ENCODE measurements at places on chromosomes 7 and 10.
A peak's percentile ranks its signal among the peaks of the same experiment; 100 is the strongest.

DNA sequence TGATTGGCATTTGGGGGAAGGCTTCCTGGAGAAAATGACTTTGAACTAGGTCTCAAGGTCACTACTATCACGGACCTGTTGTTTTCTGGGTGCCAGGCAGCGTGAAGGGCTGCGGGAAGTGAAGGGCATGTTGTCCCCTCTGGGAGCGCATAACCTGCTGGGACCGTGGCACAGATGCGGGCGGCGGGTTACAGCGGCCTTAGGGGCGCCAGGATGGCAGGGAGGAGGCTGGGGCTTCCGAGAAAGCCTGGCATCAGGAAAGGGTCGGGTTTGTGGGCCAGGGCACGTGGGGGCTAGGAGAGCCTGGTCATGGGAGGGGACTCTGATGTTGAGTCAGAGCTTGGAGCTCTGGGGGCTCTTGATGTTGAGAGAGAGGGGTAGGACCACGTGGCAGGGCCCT, 6.1 kb downstream of the SLC4A2 start:
- no peak for DNase-seq

DNA sequence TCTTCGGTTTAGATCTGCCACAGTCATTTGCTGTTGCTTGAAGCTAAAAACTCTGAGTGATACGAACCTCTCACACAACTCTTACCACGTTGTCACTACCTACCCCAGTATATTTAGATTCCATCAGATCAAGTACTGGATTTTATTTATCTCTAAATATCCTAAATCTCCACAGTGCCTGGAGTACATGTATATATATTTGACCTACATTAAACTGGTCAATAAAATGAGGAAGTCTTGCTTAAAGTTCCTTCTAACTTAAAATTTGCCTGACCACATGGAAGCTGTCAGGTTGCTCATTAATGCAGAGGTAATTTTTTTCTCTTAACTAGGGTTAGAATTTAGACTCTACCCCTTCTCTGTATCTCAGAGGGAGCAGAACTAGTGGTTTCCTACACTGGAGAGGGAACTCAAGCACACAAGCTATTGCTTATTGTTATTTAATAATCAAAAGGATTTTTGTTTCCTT, 3.1 kb upstream of the MACC1 start:
- no peak for DNase-seq

DNA sequence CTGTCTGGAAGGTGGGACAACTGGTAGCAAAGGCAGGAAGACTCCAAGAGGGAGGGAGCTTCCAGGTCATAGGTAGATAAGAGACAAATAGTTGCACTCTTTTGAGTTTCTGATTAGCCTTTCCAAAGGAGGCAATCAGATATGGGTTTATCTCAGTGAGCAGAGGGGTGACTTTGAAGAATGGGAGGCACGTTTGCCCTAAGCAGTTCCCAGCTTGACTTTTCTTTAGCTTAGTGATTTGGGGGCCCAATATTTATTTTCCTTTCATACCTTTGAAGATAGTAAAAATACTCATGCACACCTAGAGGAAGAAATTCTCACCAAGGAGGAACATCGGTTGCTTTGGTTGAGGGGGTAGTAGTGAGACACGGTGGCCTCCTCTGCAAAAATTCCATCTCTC, 212.1 kb upstream of the SVIL start:
- no peak for DNase-seq

DNA sequence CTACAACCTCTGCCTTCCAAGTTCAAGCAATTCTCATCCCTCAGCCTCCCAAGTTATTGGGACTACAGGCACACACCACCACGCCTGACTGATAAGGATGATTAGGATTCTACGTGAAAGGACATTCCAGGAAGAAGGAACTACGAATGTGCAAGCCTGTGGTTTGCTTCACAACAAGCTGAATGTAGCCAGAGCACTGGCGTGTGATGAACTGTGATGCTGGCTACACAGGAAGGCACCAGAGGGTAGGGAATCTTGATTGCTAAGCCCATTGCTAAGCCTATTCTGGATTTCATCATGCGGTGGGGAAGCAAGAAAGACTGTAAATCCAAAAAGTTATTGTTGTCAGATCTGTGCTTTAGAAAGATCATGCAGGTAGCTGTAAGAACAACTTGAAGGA, 72.3 kb upstream of the SRRM3 start:
- DNase-seq, result no peak

DNA sequence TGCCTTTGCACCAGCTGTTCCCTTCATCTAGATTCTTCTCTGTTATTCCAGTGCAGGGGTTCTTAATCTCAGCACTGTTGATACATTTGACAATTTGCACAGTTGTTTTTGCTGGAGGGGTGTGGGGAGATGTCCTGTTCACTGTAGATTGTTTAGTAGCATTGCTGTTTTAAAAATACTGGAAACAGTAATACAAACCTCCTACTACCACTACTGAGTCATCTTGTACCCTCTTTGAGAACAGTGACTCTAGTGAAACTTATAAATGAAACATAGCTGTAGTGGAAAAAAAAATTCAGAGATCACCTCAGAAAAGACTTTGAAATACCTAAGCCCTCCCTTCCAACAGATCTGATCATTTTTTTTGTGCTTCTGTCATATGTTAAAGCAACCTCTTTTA, 154.8 kb upstream of the TMEM196 start:
- no peak for DNase-seq

GRCh38 chr10:104038537-104038936, 47.1 kb downstream of the COL17A1 start:
- no peak for DNase-seq

GRCh38 chr10:119770928-119771327, 45.1 kb downstream of the INPP5F start:
- DNase-seq, result no peak

GRCh38 chr10:3785851-3786271, 852 bp upstream of the KLF6 start:
- DNase-seq, result no peak

- no peak for DNase-seq
These were observed 13.4 kb downstream of the COL13A1 start for GRCh38 chr10:69815104-69815503.

- peak; percentile 57 for DNase-seq
These were observed 20.6 kb upstream of the WASL start for GRCh38 chr7:123769371-123769770.

DNA sequence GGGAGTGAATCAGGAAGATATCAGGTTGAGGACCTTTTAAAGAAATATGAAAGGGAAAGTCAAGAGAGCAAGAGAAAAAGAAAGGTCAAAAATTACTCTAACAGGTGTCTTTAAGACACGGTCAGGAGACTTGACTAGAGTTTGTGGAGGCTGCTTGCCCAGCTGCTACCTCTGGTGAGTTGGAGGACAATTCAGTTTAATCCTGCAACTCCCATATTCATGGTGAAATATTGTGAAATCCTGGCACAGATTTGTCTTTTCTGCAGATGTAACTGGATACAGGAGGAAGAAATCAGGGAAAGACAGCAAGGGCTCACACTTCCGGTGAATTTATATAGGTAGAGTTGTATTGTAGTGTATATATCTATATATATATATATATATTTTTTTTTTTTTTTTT, 93.5 kb downstream of the AKAP9 start:
- no peak for DNase-seq

- DNase-seq, result peak; percentile 10
These were observed 928.7 kb downstream of the IPMK start for GRCh38 chr10:57338823-57339558.

DNA sequence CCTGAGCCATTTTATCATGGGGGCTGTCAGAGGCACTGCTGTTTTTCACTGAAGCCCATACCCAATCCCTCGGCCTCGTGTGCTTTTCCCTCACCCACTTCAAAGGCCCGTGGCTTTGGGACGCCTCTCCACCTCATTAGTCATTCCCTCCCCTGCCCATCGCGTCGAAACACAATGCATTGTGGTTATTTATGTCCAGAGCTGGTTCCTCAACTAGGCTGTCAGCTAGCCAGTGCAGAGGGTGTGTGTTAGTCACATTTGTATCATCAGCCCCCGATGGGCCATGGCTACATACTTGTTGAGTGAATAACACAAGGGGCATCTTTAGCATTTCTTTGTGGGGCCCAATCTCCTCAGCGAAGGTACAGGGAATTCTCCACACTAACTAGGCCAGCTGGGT, 3.8 kb upstream of the CRCP start:
- DNase-seq, result no peak

- no peak for DNase-seq
These were observed 32.8 kb downstream of the GSAP start for GRCh38 chr7:77383333-77383740.

- DNase-seq, result no peak
These were observed 78.4 kb downstream of the DGKI start for GRCh38 chr7:137768366-137768765.

DNA sequence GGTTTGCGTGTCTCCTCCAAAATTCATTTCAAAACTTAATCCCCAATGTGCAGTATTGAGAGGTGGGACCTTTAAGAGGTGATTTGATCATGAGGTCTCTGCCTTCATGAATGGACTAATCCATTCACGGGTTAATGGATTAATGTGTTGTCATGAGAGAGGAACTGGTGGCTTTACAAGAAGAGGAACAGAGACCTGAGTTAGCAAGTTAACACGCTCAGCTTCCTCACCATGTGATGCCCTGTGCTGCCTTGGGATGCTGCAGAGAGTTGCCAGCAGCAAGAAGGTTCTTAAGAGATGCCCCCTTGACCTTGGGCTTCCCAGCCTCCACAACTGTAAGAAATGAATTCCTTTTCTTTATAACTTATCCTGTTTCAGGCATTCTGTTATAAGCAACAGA, 3.7 kb upstream of the TCTN3 start:
- DNase-seq, result no peak

GRCh38 chr7:130897515-130898419, 163.8 kb upstream of the KLF14 start:
- no peak for DNase-seq

All from glomerular endothelial cell (primary cell).